ENCODE measurements at places on chromosomes 4 and X.

DNA sequence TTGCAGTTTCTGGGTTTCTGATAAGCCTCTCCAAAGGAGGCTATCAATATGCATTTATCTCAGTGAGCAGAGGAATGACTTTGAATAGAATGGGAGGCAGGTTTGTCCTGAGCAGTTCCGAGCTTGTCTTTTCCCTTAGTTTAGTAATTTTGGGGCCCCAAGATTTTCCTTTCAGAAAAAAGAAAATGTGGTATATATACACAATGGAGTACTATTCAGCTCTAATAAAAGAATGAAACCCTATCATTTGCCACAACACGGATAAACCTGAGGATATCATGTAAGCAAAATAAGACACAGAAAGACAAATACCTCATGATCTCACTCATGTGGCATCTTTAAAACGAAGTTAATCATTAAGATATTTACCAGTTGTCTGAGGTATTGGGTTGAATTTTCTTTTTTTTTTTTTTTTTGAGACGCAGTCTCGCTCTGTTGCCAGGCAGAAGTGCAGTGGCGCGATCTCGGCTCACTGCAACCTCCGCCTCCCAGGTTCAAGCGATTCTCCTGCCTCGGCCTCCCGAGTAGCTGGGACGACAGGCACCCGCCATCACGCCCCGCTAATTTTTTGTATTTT lies 540 bp downstream of the ZNF721 start:
- DNase-seq: no peak

- no peak for DNase-seq
Observed at GRCh38 chr4:139872274-139872673, 206.7 kb downstream of the MGST2 start.

DNA sequence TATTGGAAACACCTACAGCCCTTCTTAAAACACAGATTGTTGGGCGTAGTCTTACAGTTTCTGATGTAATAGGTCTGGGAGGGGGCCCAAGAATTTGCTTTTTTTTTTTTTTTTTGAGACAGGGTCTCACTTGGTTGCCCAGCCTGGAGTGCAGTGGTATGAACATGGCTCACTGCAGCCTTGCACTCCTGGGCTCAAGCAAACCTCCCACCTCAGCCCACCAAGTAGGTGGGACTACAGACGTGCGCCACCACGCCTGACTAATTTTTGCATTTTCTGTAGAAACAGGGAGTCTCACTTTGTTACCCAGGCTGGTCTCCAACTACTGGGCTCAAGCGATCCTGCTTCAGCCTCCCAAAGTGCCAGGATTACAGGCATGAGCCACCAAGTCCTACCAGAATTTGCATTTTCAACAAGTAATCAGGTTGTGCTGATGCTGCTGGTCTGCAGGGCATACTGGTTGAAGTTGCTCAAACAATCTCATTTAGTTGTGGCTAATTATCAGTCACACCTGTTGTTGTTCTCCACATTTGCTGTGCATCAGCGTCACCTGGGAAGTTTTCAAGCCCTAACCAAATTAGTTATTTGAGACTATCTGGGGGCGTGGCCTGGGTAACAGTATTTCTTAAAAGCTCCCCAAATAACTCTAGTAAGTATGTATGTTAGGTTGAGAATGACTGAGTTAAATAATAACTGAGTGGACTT lies 14.0 kb downstream of the TMEM154 start:
- no peak for DNase-seq

DNA sequence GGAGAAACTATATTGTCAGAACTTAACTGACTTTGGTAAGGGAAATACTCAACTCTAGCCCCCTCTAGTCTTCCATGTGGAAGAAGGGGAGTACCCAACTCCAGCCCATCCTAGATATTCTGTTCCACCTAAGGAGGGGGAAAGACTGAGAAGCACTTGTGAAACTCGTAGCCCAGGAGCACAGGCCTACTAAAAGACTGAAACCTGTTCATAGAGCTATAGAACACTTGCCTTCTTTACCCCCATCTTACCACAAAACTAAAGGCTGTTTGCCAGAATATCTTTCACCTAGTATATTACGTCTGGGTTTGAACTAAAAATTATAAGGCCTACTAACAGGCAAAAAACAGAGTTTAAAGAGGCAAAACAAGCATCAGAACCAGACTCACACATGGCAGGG lies 15.5 kb downstream of the CLDN22 start:
- DNase-seq: no peak

GRCh38 chr4:118918388-118918787 lies 29.7 kb downstream of the SYNPO2 start:
- DNase-seq: no peak

GRCh38 chrX:112083624-112084326 lies 1.2 kb upstream of the TRPC5 start:
- no peak for DNase-seq

GRCh38 chr4:57401586-57401985 lies 291.4 kb upstream of the IGFBP7 start:
- DNase-seq: no peak

GRCh38 chr4:8000721-8001491 lies 61.2 kb upstream of the AFAP1 start:
- no peak for DNase-seq

- no peak for DNase-seq
Observed at GRCh38 chr4:152485726-152486276, 50.1 kb downstream of the FBXW7 start.

DNA sequence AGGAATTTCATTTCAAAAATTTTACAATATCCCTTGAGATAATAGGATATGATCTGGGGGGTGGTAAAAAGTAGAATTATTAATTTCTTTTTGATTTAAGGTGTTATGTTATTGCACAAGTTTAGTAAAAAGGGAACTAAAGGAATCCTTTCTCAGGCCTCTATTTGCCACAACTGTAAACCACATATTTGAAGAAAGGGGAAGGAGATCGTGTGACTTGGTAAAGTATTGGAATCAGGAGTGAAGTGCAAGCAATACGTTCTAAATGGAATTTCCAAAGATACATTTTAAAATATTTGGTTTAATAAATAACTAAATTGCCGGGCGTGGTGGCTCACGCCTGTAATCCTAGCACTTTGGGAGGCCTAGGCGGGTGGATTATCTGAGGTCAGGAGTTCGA lies 35.3 kb upstream of the SCRG1 start:
- DNase-seq: no peak

- DNase-seq: no peak
Observed at GRCh38 chrX:136674270-136674985, 26.5 kb downstream of the CD40LG start.

DNA sequence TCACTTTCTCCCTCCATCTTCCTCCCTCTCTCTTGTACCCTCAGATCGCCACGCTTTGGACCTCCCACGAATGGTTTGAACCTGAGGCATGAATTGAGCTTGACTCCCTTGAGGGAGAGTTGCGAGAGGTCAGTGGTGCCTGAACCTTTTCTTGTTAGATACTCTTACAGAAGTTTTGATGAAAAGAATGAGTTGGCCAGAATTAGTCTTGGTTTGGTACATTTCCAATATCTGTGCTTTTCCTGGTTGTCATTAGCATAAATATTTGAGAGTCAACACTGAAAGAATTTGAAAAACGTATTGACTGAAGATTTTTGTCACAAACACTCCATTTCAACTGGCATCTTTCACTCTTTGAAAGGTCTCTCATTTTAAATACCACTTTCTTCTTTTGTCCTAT lies 510.6 kb upstream of the DIPK2B start:
- DNase-seq: no peak

DNA sequence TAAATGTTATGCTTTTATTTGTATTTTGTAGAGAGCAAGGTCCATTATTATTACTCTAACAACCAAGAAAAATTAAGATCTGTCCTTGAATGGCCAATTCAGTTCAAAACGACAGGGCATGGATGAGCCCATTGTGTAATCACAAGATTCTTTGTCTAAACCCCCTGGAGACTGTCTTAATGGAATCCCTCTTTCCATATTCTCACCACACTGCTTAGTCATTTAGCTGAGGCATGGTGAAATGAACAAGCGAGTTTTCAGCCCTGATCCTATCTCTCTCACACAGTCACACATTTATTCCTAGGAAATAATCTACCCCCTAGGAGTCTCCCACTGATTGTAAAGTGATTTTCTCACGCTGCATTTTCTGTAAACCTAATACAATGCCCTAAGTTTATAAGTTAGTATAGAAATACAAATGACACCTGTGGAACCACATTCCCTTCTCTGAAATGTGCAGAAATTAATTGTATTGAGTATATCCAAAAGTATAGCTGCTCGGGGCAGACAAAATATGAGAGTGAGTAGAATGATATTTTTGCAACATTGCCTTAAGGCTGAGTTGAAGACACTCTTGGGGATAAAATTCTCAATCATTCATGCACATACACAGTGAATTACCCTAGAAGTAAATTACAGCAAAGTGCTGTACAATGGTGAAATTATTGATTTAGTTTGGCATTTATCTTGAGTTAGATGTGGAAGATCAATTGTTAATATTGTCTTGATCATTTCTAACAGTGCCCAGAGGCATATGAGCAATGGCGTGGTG lies 119.7 kb upstream of the PCDH7 start:
- DNase-seq: peak; percentile 14

Data from neuronal stem cell (in vitro differentiated cells).